ENCODE measurements at places on chromosomes 6 and 20. TPM values are rescaled to one million over a fixed set of nuclear protein-coding genes. Genes with fewer than 3 reads are reported as not detected.

Gene FAM210B
- 61.2 TPM for total RNA-seq

Gene SULF2
- total RNA-seq: 1,185 TPM

- DNase-seq: no peak
Measured at GRCh38 chr6:122817358-122817757, 28.3 kb downstream of the SMPDL3A start.

DNA sequence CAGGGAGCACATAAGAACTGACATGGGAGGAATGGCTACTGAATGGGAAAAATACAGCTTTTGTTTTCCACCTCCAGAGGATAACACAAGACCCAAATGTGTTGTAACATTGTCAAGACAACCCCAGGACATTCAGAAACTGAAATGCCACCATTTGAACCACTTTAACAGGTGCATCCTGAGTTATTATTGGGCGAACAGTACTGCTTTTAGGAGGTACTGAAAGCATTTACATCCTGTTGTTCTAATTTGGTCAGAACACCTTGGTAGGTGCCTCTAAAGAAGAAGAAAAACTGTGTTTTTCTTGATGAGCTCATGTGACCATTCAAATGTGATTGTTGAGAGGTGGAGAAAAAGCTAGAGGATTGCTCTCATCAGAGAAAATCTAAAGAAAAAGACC, 6.4 kb upstream of the TXNDC5 start:
- DNase-seq: no peak

GRCh38 chr6:138087593-138088325, 19.5 kb downstream of the PERP start:
- no peak for DNase-seq

DNA sequence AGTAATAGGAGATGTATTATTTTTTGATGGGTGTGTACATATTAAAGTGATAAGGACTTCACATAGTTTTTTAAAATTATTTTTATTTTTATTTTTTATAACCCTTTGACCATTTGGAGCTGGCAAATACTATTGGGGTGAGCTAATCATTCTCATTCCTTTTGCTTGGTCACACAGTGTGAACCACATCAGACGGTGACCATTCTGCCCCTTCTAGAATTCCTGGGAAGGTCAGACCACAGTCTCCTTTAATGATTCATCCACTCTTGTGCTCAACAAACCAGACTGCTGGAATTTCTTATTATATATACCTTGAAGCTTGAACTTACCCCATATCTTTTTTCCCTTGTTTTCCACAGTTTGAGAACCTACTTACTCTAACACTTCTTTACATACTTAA, 23.9 kb upstream of the PRL start:
- peak; percentile 5 for DNase-seq

- no peak for DNase-seq
Measured at GRCh38 chr6:132388291-132388690, 13.0 kb downstream of the MOXD1 start.

Gene RRAGD
- total RNA-seq: 3.5 TPM

- DNase-seq: no peak
Measured at GRCh38 chr20:62286493-62287064, 16.2 kb upstream of the ADRM1 start.

DNA sequence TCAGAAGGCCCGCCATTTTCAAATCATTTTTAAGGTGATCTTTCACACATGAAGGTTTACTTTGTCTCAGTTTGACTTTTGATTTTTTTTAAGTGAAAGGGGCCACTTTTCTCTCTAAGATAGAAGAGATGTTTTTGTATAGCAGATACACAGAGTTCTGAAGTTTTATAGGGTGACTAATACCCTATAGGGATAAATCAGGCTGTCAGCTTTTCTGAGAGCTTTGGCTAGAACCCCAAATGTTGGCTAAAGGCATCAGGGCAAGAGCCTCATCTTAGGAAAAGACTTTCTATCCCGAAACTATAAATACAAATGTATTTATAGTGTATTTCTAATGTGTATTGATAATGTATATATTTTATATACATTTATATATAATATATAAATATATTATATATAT, 181.4 kb downstream of the TBX18 start:
- DNase-seq: no peak

- no peak for DNase-seq
Measured at GRCh38 chr20:58088105-58088504, 140.3 kb downstream of the ANKRD60 start.

Gene SLC22A1
- not detected for total RNA-seq

- no peak for DNase-seq
Measured at GRCh38 chr20:879626-880025, 36.5 kb downstream of the ANGPT4 start.

GRCh38 chr6:112851146-112851545, 504.0 kb downstream of the RFPL4B start:
- DNase-seq: no peak

Gene HLA-DMA
- total RNA-seq: 0.99 TPM

Gene NPBWR2
- not detected for total RNA-seq

- DNase-seq: no peak
Measured at GRCh38 chr6:38234934-38235682, 404.6 kb downstream of the BTBD9 start.

Gene BEND3
- 3.2 TPM for total RNA-seq
